H9 (cell line): ENCODE measurements at places on chromosomes 1 and 21. TPM values are rescaled to one million over a fixed set of nuclear protein-coding genes. Genes with fewer than 3 reads are reported as not detected.

DNA sequence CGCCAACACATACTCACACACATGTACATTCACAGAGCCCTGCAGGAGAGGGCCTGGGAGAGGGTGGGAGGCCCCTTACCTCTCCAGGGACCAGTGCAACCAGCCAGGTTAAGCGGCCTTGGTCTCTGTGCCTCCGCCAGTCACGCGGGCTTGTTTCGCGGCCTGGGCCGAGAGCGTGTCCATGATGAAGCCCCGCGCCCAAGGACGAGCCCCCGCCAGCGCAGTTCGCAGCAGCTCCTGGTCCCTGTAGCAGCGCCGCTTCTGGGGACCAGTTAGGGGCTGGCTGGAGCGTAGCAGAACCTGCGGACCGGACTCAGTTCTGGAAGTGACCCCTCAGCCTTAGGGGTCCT lies 7.3 kb upstream of the FAM167B start:
- no peak for DNase-seq
- peak overlapping the region; percentile 92 for H3K4me3 ChIP-seq
- H3K27ac ChIP-seq, result no peak overlapping the region
- H3K4me1 ChIP-seq, result no peaks in the 10 kb centered on the region; the same call in 1 of the 2 replicates
- no peaks in the 10 kb centered on the region for H3K27me3 ChIP-seq

GRCh38 chr1:161001525-161001924 lies 19.4 kb downstream of the F11R start:
- H3K27ac ChIP-seq, result no peak overlapping the region
- H3K27me3 ChIP-seq, result no peaks in the 10 kb centered on the region
- peaks cover 62% of the 10 kb centered on the region for H3K36me3 ChIP-seq
- H3K4me3 ChIP-seq, result no peak overlapping the region
- no peaks in the 10 kb centered on the region; the same call in 1 of the 2 replicates for H3K4me1 ChIP-seq

PDZK1IP1 gene
- not detected in 2 replicates for total RNA-seq

RHD gene
- 1.3 and 1.6 TPM in 2 replicates for total RNA-seq

- peaks cover 13% of the 10 kb centered on the region; the same call in 2 of the 3 replicates for H3K36me3 ChIP-seq
- H3K27ac ChIP-seq, result no peak overlapping the region
- no peaks in the 10 kb centered on the region for H3K27me3 ChIP-seq
- DNase-seq, result no peak
- H3K4me3 ChIP-seq, result no peak overlapping the region
Observed at GRCh38 chr1:26856181-26856580, 6.8 kb upstream of the SFN start.

DNA sequence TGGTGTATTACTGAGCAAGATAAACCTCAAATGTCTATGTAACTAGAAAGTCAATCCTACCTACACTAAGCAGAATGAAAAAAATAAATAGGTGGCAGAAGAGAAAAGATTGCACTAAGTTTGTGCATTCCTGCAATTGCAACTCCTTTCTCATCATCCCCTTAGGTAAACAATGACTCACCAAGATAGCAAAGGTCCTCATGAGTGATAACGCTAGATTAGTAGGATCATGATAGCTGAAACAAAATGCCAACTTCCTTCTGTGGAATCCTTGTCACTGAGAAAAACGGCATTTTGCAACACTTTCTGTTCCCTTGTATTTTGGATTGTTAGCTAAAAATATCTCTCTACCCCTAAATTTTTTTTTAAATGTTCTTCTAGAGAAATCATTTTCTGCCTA lies 20.0 kb upstream of the FCER1A start:
- H3K36me3 ChIP-seq, result no peaks in the 10 kb centered on the region
- DNase-seq, result no peak
- no peaks in the 10 kb centered on the region for H3K4me1 ChIP-seq
- H3K27ac ChIP-seq, result no peak overlapping the region
- H3K4me3 ChIP-seq, result no peak overlapping the region

DCDC2B gene
- total RNA-seq, result not detected in 2 replicates

HES4 gene
- total RNA-seq, result 3.7 and 4.0 TPM in 2 replicates

DNA sequence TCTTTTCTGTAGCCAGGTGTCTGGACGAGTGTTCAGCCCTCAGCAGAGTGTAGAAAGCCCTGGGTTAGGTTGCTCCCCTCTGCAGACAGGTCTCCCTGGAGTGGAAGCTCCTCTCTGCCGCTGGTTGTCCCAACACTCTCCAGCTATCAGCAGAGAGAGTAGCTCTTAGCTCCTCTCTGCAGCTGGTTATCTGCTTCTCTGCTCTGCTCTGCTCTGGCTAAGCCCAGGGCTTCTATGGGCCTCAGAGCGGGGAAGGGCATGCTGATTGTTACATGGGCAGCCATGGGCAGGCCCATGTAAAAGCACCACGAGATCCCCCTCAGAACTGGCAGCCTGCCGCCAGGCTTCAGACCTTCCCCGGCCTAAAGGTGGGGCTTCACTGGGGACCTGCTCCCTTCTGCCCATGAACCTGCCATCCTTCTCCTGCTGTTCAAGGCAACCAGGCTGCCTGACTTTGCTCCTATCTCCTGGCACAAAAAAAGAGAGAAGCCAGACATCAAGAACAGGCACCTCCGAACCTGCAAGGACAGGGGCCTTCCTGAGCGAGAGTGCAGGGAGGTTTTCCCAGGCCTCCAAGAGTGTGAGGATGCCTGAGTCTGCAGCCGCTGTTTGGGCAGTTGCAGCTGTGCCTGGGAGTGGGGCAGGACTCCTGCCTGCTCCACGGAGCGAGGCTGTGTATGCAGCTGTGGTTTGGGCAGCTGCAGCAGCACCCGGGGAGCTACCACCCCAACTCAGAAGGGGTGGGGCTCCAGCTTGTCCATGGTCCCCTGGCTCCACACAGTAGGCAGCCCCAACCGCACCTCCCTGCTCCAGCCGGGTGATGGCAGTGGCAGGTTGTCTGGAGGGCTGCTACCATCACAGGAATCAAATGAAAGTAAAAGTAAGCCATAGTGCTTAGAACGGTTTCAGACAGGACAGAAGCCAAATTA lies 973.7 kb downstream of the LTN1 start:
- H3K4me1 ChIP-seq, result no peaks in the 10 kb centered on the region
- H3K4me3 ChIP-seq, result no peak overlapping the region
- no peaks in the 10 kb centered on the region for H3K36me3 ChIP-seq
- H3K27ac ChIP-seq, result no peak overlapping the region
- peak; percentile 55 for DNase-seq
- H3K27me3 ChIP-seq, result no peaks in the 10 kb centered on the region

LCE4A gene
- not detected in 2 replicates for total RNA-seq

LCE1D gene
- total RNA-seq, result not detected in 2 replicates

MYOG gene
- total RNA-seq, result not detected in 2 replicates

GRCh38 chr1:90713741-90714509 lies 3.2 kb downstream of the BARHL2 start:
- peak; percentile 56 for DNase-seq
- no peak overlapping the region for H3K27ac ChIP-seq
- peak overlapping the region; percentile 3; the same call in 1 of the 3 replicates for H3K4me3 ChIP-seq
- H3K36me3 ChIP-seq, result no peaks in the 10 kb centered on the region
- H3K4me1 ChIP-seq, result peaks cover 2% of the 10 kb centered on the region; the same call in 1 of the 2 replicates

DNA sequence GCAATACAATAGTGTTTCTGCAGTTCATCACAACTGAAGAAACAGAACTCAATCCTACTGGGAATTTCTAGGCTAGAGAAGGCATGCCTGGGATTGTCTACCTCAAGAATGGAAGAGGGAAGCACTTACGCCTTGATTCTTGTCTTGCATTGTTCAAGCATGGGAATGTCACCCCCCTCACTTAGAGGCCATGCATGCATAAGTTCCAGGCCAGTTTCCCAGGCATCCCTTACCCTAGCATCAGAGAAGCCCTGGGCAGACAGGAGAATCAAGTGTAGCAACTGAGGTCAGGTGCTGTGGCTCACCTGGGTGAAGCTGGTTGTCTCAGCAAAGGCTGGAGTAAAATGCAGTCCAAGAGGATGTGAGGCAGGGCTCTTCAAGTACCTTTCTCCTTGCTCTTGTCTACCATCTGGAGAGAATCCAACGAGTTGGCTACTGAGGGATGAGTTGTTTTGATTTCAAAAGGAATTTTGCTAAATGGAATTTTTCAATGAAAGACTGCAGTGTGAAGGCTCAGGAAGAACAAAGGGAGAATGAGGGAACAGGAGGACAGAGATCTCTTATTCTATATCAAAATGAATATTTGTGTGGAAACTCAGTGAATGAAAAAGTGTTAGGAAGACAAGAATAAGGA lies 174.3 kb downstream of the NEK7 start:
- H3K27ac ChIP-seq, result no peak overlapping the region
- no peak for DNase-seq
- H3K4me3 ChIP-seq, result no peak overlapping the region
- no peaks in the 10 kb centered on the region for H3K36me3 ChIP-seq
- H3K4me1 ChIP-seq, result no peaks in the 10 kb centered on the region
- H3K27me3 ChIP-seq, result no peaks in the 10 kb centered on the region

- no peaks in the 10 kb centered on the region for H3K36me3 ChIP-seq
- H3K27me3 ChIP-seq, result no peaks in the 10 kb centered on the region
- H3K27ac ChIP-seq, result no peak overlapping the region
- DNase-seq, result no peak
- H3K4me3 ChIP-seq, result no peak overlapping the region
Observed at GRCh38 chr1:54967372-54967771, 13.1 kb upstream of the TMEM61 start.

GRCh38 chr1:236848274-236848923 lies 53.3 kb downstream of the MTR start:
- H3K36me3 ChIP-seq, result peaks cover 14% of the 10 kb centered on the region
- H3K4me3 ChIP-seq, result no peak overlapping the region
- no peaks in the 10 kb centered on the region for H3K27me3 ChIP-seq
- H3K27ac ChIP-seq, result no peak overlapping the region
- H3K4me1 ChIP-seq, result no peaks in the 10 kb centered on the region

GRCh38 chr1:47727697-47728085 lies 269.5 kb downstream of the TRABD2B start:
- H3K4me3 ChIP-seq, result no peak overlapping the region
- H3K36me3 ChIP-seq, result no peaks in the 10 kb centered on the region
- no peaks in the 10 kb centered on the region for H3K4me1 ChIP-seq
- H3K27ac ChIP-seq, result no peak overlapping the region
- DNase-seq, result no peak

DNA sequence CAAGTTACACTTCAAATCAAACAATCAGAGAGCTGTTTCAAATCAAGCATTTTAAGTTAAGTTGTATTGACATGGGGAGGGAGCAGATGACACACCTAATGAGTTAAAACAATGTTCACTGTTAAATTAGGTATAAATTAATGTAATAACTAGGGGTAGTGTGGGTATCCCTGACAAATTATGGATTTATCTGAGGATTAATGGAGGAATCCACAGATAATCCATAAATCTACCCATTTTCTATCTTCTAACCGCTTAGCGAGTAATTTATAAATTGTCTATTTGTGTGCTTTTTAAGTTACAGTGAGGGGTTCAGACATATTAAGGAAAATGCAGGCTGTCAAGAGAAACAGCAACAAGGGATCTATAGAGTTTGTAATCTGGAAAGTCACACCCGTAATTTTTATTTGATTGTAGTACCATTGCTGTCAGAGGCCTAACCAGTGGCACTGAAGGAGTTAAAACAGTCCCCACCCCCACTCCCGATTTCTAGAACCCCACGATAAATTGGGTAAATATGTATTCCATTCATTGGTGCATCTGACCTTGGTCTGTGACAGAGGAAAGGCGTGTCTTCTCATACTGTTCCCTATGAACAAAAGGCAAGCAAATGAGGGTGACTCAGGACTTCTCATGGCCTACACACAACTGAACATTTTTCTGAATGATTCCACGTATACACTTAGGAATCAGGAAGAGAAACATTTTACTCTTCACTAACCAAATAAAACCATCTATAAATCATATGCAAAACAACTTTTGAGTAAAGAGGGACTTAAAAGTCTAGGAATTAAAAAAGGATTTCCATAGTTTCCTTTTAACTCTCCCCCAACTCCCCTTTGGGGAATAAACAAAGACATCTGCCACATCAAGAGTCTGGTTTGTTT lies 7.4 kb downstream of the IRF2BP2 start:
- H3K4me1 ChIP-seq, result peaks cover 6% of the 10 kb centered on the region
- no peak overlapping the region for H3K4me3 ChIP-seq
- DNase-seq, result no peak
- H3K36me3 ChIP-seq, result peaks cover 18% of the 10 kb centered on the region
- H3K27me3 ChIP-seq, result no peaks in the 10 kb centered on the region

SPRR1A gene
- total RNA-seq, result not detected in 2 replicates

GRCh38 chr1:203104789-203105390 lies 19.1 kb upstream of the MYOG start:
- no peaks in the 10 kb centered on the region for H3K36me3 ChIP-seq
- DNase-seq, result no peak
- no peaks in the 10 kb centered on the region for H3K27me3 ChIP-seq
- H3K4me3 ChIP-seq, result no peak overlapping the region
- no peaks in the 10 kb centered on the region for H3K4me1 ChIP-seq

GRCh38 chr1:23122023-23122748 lies 46.5 kb downstream of the LUZP1 start:
- H3K4me1 ChIP-seq, result peaks cover 4% of the 10 kb centered on the region; the same call in 1 of the 2 replicates
- H3K27me3 ChIP-seq, result no peaks in the 10 kb centered on the region
- H3K36me3 ChIP-seq, result no peaks in the 10 kb centered on the region
- no peak overlapping the region for H3K27ac ChIP-seq

HSPA13 gene
- 30.7 and 32.6 TPM in 2 replicates for total RNA-seq

DNA sequence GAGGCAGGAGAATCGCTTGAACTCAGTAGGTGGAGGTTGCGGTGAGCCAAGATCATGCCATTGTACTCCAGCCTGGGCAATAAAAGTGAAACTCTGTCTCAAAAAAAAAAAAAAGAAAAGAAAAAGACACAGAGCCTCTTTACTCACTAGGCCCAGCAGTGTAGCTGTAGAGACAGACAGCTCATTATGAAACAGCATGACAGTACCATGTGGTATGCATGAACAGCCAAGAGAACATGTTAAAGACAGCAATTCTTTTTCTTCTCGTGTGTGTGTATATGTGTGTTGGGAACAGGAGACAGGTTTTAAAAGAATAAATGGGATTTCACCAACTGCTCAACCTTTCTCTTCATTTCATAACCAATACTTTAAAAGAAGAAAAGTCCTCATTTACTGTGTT lies 118.8 kb downstream of the PIK3R3 start:
- H3K4me3 ChIP-seq, result no peak overlapping the region
- H3K4me1 ChIP-seq, result no peaks in the 10 kb centered on the region
- peaks cover 35% of the 10 kb centered on the region for H3K36me3 ChIP-seq
- H3K27ac ChIP-seq, result no peak overlapping the region

DNA sequence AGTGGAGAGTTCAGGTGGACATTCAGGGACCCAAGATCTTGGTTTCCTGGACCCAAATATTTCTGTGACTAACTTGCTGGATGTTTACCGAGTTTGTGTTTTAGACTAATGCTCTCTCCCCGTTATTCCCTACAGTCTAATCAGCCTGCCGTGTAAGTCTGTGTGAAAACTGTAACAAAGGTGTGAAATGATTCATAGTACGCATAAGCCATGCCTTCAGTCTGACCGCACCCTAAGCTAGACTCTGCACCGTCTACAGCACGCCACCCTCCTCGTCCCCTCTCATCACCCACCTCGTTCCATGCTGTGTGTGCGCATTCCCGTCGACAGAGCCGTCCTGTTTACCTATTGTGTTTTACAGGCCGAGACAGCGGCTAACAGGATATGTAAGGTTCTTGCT lies 50.5 kb downstream of the ACTN2 start:
- H3K4me1 ChIP-seq, result peaks cover 3% of the 10 kb centered on the region; the same call in 1 of the 2 replicates
- no peaks in the 10 kb centered on the region for H3K27me3 ChIP-seq
- peaks cover 14% of the 10 kb centered on the region for H3K36me3 ChIP-seq

FNDC5 gene
- total RNA-seq, result 4.5 and 5.9 TPM in 2 replicates

- no peak overlapping the region for H3K27ac ChIP-seq
- no peak overlapping the region for H3K4me3 ChIP-seq
Observed at GRCh38 chr1:221756830-221757551, 15.1 kb upstream of the DUSP10 start.
